ENCODE measurements at places on chromosomes 16 and 17.

GRCh38 chr16:67953641-67954375 lies 9.9 kb upstream of the LCAT start:
- DNase-seq = no peak

GRCh38 chr16:4369007-4369733 lies 2.5 kb upstream of the VASN start:
- no peak for DNase-seq

DNA sequence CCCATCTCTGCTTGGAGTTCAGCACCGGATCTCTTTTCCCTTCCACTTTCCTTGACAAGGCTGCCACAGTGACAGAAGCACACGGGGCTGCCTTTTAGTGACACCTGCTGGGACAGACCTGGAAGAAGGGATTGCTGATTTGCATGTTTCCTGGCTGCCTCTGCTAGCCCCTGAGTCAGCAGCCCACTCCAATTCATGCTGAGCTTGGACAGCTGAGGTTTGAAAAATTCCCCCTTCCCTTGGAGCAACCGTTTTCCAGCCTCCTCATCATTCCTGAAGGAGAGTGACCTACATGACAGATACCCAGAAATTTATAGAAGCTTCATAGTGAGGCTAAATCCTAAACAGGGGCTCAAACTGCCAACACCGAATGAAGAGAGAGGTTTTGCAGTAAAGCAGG lies 18.8 kb upstream of the RBL2 start:
- DNase-seq = no peak

GRCh38 chr17:61457226-61457983 lies 5.2 kb downstream of the TBX4 start:
- DNase-seq = no peak

- DNase-seq = no peak
Observed at GRCh38 chr17:37384560-37385149, 8.9 kb downstream of the C17orf78 start.

DNA sequence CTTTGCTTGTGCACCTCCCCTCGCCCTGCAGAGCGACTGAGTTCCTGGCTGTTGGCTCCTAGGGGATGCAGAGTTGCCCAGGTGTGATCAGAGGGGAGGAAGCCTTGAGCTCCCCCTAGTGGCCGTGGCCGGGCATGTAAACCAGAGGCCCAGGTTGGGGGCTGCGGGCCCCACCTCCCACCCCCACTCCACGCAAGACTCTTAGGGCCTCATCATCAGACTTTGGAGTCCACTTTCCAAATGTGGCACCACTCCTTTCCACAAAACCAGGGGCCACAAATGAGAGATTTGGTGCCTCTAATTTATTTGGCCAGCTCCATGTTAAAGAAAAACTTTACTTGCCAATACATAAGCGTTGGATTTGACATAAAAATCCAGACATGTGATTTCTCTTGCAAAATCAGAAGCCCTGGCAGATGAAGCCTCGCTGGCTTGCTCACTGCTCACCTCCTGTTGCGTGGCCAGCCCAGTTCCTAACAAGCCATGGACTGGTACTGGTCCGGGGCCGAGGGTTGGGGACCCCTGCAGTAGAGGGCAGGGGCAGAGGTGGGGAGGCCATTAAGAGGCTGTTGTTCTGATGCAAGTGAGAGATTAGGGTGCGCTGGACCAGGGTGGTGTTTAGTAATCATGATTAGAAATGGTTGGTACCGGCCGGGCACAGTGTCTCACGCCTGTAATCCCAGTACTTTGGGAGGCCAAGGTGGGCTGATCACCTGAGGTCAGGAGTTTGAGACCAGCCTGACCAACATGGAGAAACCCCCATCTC lies 28.7 kb upstream of the GAS7 start:
- DNase-seq = no peak
